ENCODE measurements at places on chromosomes 2 and 18. TPM values are rescaled to one million over a fixed set of nuclear protein-coding genes. Genes with fewer than 3 reads are reported as not detected.
A peak's percentile ranks its signal among the peaks of the same experiment; 100 is the strongest.

- H3K36me3 ChIP-seq, result peaks cover 28% of the 10 kb centered on the region
- no peak overlapping the region for H3K4me3 ChIP-seq
- H3K4me1 ChIP-seq, result peaks cover 40% of the 10 kb centered on the region
- H3K27me3 ChIP-seq, result no peaks in the 10 kb centered on the region
- H3K27ac ChIP-seq, result peak overlapping the region; percentile 27
- no peak for DNase-seq
These were observed 80.9 kb downstream of the NCOA1 start for GRCh38 chr2:24571828-24572442.

DNA sequence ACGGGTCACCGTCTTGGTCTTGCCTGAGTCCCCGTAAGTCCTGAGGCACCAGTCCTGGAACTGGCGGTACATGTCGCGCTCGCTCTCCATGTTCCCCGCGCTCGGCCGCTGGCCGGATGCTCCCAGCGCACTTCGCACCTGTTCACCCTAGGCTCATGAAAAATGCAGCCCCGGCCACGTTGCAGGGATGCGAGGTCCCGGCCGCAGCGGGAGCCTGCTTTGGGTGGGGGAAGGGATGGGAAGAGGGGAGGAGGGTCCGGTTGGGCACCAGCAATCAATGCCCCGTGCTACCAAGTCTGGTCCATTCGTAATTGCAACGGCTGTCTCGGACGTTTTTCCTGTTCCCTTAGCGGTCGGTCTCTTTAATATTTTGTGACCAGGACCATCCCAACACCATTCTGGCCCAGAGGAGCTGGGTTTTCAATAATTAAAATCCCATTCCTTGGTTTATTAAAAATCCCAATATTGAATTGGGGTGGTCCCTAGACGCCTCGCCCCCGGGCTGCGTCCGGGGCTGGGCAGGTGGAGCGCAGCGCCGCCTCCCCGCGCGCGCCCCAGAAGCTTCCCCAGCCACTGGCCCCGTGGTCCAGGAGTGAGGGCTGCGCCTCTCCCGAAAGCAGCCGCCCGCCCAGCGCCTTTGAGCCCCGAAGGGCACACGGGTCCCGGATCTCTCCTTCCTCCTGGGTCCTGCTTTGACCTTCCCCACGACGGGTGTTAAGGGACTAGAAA lies 1.4 kb downstream of the NOL4 start:
- no peaks in the 10 kb centered on the region for H3K36me3 ChIP-seq
- H3K27ac ChIP-seq, result no peak overlapping the region
- no peak for DNase-seq
- H3K4me3 ChIP-seq, result no peak overlapping the region
- H3K4me1 ChIP-seq, result no peaks in the 10 kb centered on the region

CMPK2 gene
- 2.8 TPM for total RNA-seq

DNA sequence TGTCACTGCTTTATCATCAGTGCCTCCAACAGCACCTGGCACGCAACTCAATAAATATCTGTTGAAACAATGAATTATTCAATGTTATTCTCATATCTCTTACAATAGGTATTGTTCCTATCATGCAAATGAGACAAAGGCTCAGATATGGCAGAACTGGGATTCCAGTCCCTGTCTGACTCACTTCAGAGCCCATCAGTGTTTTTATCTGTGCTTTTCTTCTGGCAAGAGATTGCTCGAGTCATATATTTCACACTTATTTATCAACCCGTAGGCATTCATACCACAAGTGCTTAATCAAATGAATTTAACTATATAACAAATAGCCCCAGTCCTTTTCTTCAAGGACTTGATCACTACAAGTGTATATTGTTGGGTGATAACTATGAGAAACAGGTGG lies 76.4 kb upstream of the TSPYL6 start:
- H3K27me3 ChIP-seq, result peaks cover 25% of the 10 kb centered on the region
- no peaks in the 10 kb centered on the region for H3K36me3 ChIP-seq
- peaks cover 16% of the 10 kb centered on the region for H3K4me1 ChIP-seq
- H3K27ac ChIP-seq, result no peak overlapping the region
- no peak for DNase-seq

- no peak overlapping the region for H3K4me3 ChIP-seq
- no peak overlapping the region for H3K27ac ChIP-seq
- H3K27me3 ChIP-seq, result no peaks in the 10 kb centered on the region
- no peak for DNase-seq
- H3K36me3 ChIP-seq, result peaks cover 17% of the 10 kb centered on the region
These were observed 146.4 kb upstream of the ID2 start for GRCh38 chr2:8535469-8535795.

DNA sequence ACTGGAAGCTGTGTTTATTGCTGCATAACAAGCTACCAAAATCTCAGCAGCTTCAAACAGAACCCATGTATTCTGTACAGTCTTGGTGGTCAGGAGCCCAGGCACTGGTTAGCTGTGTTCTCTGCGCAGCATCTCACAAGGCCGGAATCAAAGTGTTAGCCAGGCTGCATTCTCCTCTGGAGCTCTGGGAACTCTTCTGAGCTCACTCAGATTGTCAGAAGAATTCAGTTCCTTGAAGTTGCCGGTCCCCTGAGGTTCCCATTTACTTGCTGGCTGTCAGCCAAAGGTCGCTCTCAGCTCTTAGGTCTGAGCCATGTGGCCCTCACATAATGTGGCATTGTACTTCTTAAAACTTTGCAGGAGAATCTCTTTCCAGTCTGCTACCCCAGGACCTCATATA lies 123.6 kb upstream of the SMIM21 start:
- H3K4me1 ChIP-seq, result no peaks in the 10 kb centered on the region
- DNase-seq, result no peak
- no peak overlapping the region for H3K27ac ChIP-seq

COQ10B gene
- 20.8 TPM for total RNA-seq

TEKT4 gene
- total RNA-seq, result not detected

DNA sequence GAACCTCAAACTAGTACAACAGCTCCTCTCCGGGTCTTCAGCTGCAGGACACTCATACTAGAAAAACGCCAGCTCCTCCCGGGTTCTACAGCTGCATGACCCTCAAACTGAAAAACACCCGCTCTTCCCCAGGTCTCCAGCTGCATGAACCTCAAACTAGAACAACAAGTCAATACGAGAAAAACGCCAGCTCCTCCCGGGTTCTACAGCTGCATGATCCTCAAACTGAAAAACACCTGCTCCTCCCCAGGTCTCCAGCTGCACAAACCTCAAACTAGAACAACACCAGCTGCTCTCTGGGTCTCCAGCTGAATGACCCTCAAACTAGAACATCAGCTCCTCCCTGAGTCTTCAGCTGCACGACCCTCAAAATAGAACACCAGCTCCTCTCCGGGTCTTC lies 315.0 kb upstream of the TFPI start:
- no peak overlapping the region for H3K27ac ChIP-seq
- no peak overlapping the region for H3K4me3 ChIP-seq
- DNase-seq, result no peak
- H3K4me1 ChIP-seq, result no peaks in the 10 kb centered on the region
- H3K27me3 ChIP-seq, result no peaks in the 10 kb centered on the region

GRCh38 chr2:227038550-227039189 lies 125.3 kb downstream of the COL4A4 start:
- H3K27me3 ChIP-seq, result peaks cover 2% of the 10 kb centered on the region
- no peak for DNase-seq
- H3K27ac ChIP-seq, result no peak overlapping the region
- no peak overlapping the region for H3K4me3 ChIP-seq
- H3K36me3 ChIP-seq, result no peaks in the 10 kb centered on the region
- H3K4me1 ChIP-seq, result no peaks in the 10 kb centered on the region

GRCh38 chr2:17263570-17263968 lies 254.7 kb downstream of the RAD51AP2 start:
- no peak overlapping the region for H3K4me3 ChIP-seq
- H3K27me3 ChIP-seq, result no peaks in the 10 kb centered on the region
- H3K4me1 ChIP-seq, result no peaks in the 10 kb centered on the region
- H3K27ac ChIP-seq, result no peak overlapping the region
- no peak for DNase-seq
- H3K36me3 ChIP-seq, result no peaks in the 10 kb centered on the region

- H3K27me3 ChIP-seq, result peaks cover 16% of the 10 kb centered on the region
- no peak for DNase-seq
- H3K36me3 ChIP-seq, result no peaks in the 10 kb centered on the region
- no peaks in the 10 kb centered on the region for H3K4me1 ChIP-seq
- no peak overlapping the region for H3K4me3 ChIP-seq
These were observed 36.9 kb downstream of the CRACDL start for GRCh38 chr2:98899041-98899702.

INHBB gene
- total RNA-seq, result not detected

C2orf81 gene
- total RNA-seq, result 1.6 TPM

CFAP221 gene
- total RNA-seq, result not detected

DNA sequence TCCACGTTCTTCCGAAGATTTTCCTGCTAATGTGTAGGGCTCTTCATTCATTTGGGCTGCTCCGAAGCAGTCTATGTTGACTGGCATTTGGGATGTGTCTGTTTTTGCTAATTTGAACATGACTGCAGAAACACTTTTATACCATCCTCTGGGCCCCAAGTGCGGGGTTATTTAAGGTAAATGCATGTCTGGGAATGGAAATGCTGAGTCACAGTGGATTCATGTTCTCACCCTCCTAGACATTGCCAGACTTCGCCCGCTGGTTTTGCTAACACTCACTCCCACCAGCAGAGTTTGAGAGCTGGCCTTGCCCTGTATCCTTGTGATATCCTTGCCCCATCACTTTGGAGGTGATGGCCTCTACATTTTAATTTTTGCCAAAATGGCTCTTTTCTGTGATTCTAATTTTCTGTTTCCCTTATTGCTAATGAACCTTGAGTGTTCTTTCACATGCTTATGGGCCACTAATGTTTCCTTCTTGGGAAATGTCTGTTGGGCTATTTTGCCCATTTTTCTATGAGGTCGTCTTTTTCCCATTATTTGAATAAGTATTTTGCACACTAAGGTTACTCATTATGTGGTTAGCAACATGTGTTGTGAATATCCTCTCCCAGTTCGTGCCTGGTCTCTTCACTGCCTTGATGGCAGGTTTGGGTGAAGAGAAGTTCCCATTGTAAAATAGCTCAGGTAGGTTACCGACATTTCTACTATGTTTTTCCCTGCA lies 204.1 kb downstream of the GLI2 start:
- no peaks in the 10 kb centered on the region for H3K36me3 ChIP-seq
- H3K27ac ChIP-seq, result no peak overlapping the region
- no peak for DNase-seq
- no peaks in the 10 kb centered on the region for H3K4me1 ChIP-seq
- no peak overlapping the region for H3K4me3 ChIP-seq

LRRTM4 gene
- total RNA-seq, result not detected
